Epithelial cell of esophagus (primary cell): ENCODE measurements at places on chromosomes 16 and 17.

GRCh38 chr16:21167929-21168602 is 9.6 kb downstream of the LDAF1 start:
- no peak for DNase-seq

- no peak for DNase-seq
Observed at GRCh38 chr16:1101573-1102332, 5.7 kb upstream of the C1QTNF8 start.

- no peak for DNase-seq
Observed at GRCh38 chr17:66855204-66855603, 20.3 kb downstream of the CACNG5 start.

GRCh38 chr17:21512307-21513011 is 136.3 kb downstream of the KCNJ12 start:
- no peak for DNase-seq

DNA sequence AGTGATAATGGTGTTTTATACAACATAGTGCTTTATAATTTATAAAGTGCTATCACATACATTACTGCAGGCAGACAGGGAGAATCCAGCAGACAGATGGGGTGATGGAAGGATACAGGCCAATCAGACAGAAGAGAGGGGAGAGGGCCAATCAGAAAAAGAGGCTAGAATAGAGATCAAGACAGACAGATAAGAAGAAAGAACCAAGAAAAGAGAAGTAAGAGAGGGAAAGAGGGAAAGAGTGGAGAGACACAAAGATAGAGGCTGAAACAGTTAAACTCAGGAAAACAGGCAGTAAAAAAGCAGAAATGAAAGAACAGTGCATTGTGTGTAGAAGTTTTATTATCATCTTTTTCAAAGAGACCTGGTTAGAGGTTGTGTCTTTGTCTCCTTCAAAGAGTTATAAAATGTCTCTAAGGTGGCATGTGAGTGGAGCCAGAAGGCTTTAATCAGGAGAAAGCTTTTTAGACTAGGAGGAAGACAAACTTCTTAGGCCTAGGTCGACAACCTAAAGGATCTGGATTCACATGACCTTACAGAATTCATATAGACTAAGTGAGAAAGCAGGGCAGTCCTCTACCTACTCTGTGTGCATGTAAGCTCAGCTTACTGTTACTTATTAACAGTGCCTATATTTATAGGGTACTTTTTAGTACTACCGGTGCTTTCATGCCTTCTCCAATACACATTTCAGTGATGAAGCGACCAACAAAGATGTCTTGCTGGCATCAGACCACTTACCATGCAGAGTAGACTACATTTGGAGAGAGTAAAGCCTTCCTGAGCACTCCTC is 8.3 kb upstream of the CHD3 start:
- no peak for DNase-seq

DNA sequence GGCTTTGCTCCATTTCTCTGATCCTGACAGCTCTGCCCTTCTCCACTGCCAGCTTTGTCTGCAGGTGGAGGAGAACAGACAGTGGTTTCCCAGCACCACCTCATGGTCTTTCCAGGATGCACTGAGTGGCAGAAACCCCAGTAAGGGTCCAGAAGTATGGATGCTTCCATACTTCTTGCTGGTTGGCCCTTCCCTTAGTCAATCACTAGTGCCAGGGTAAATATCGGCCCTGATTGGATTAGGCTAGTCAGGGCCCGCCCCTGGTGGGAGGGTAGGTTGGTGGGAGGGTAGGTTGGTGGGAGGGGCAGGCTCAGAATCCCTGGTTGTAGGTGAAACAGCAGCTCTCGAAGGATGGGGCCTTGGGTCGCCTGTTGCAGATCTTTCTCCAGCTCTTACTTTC is 10.2 kb downstream of the RNF213 start:
- DNase-seq, result peak; percentile 37

DNA sequence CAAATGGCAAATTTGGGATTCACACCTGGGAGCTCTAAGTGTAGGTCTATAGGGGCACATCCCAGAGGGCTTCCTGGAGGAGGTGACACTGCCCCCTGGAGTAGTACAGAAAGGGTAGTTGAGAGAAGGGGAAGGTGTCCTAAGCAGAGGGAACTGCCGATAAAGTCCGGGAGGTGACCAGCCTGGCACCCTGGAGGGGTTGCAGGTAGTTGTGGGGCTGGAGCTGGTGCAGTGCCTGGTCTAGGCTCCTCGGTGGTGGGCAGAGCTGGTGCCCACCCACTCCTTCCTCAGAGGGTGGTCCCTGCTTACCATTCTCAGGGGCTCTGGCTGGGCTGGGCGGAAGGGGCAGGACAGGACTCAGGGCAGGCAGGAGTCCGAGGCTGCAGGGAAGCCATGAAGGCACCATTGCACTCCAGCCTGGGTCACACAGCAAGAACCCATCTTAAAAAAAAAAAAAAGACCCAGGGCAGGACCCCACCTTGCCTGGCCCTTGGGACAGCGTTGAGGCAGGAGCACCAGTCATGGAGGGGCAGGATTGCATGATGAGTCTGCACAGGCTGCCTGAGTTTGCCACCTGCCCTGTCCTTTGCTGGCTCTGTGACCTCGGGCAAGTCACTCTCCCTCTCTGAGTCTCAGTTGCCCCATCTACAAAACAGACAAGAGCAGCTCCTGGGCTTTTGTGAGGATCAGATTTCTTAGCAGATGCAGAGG is 43.8 kb downstream of the LAT start:
- no peak for DNase-seq

DNA sequence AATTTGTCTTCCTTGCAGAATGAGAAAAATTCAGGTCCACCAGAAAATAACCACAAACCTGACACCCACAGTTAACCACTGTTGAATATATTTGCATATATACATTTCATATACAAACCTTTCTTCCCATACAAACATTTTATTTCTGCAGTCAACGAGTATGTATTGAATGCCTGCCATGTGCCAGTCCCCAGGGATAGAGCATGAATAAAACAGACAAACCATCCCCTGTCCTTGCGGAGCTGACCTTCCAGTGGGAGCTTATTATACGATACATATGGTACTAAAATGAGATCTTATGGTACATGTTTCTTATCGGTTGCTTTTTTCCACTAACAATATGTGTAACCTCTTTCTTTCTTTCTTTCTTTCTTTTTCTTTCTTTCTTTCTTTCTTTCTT is 116.7 kb downstream of the PITPNC1 start:
- DNase-seq, result no peak

GRCh38 chr17:82944990-82945389 is 105.2 kb upstream of the ZNF750 start:
- no peak for DNase-seq

DNA sequence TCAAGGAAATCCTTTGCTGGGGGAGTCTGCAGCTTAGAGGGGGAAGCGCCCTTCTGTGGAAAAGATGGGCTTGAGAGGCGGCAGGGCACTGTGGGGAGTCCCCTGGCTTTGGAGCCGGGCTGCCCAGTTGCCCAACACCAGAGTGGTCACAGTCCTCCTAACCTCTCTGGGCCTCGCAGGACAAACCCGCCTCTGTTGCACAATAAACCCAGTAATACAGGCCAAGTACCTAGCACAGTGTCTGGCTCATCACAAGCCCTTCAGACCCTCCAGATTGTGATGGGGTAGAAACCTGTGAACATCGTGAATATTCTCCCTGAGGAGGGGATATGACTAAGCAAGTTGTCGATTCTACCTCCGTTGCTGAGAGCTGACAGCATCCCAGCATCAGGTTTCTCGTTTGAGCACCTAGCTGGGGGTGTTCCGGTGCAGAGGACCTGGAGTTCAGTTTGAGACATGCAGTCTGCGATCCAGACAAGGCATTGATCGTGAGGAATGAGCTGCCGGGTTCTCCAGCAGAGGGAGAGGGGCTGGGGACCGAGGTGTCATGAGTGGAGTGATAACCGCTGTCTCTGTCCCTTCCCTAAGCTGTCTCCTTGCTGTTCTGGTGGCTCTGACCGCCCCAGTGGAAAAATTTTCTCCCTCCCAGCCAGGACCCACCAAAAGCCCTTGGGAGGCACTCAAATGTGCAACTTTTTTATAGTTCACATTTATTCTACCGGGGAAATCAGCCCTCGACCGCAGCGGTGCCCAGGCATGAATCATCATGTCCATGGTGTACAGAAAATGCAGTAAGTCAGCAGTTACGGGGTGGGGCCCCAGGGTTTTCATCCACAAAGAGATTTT is 161.9 kb downstream of the WSCD1 start:
- DNase-seq, result peak; percentile 55

GRCh38 chr17:50955667-50956120 is 89.5 kb upstream of the TOB1 start:
- DNase-seq, result no peak

DNA sequence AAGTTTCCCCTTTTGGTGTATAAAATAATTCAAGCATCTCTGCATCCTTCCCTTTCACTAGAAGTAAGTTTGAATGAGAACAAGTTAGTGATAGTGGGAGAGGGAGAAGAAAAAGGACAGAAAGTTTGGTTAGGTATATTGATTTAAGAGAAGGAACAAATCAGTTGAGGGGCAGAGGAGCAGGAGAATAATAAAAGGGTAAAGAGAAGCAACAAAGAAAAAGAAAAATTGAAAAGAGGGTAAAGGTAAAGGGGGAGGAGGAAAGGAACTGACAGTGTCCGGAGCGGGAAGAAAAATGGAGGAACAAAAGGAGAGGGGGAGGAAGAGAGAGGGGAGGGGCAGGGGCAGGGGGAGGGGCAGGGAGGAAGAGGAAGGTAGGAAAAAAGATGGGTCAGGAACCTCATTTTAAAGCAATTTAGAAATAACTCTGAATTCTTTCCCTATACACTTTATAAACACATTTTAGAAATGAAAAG is 6.3 kb upstream of the IGF2BP1 start:
- DNase-seq, result no peak

- peak; percentile 80 for DNase-seq
Observed at GRCh38 chr17:36532435-36532975, 2.2 kb downstream of the MYO19 start.

DNA sequence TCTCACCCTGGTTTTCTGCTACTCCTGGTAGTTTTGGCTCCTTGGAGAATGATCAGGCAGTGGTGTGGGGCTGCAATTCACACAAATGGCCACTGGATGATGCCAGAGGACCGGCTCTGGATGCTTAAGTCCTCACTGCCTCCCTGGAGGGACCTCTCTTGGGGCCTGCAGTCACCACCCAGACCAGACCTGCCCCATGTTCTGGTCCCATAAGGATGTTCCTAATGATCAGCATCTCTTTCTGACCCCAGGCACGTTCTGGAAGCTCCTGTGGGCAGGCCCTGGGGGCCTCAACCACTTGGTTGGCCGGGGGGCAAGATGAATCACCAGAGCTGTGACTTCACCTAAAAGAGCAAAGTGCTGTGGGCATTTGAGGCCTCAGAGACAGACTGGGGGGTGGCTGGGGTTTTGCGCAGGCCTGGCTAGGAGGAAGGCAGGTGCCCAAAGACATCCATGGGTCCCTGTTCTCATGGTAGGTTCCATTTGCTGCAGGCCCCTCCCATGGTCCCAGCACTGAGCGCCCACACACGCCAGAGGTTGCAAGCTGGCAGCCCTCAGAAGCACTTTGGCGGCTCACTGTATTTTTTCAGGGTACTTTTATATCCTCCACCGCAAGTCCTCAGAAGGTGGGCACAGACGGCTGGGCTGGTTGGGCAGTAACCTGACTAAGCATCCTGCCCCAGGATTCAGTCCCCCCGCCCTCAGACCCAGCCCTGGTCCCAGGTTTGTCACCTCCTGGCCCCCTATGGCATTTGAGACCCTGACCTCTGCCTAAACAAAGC is 53.2 kb downstream of the NT5M start:
- peak; percentile 83 for DNase-seq

DNA sequence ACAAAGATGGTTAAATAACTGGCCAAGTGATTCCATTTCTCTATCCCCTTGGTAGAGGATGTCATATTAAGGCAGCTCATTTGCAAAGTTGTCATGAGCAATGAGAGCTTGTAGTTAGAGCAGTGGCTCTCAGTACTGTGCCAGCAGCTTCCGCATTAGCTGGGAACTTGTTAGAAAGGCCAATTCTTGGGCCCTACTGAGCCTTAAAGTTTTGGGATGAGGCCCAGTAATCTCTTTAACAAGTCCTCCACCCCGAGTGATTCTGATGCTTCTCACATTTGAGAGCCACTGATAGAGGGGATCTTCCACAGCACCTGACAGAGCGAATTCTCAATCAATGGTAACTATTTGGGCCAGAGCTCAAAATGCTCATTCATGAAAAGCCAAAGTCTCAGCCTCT is 20.2 kb upstream of the CCL1 start:
- DNase-seq, result no peak

GRCh38 chr17:8963647-8964258 is 1.8 kb downstream of the PIK3R5 start:
- no peak for DNase-seq

DNA sequence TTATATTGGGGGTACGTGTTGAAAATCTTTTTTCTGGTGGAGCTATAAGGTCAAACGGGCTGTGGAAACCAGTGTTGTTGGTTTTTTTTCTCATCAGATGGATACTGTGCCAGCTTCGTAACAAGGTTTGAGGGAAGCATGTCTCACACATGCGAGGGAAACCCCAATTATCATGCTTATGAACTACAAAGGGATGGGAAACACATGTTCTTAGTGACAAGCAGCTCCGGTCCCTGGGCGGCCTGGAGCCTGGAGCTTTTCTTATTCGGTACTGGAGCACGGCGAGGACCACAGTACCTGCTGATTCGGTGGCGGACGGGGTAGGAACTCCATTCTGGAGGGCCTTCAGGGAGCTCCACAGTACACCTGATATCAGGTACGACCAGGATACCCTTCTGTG is 12.5 kb downstream of the SLC43A2 start:
- no peak for DNase-seq
